Activated gamma-delta T cell treated with Interleukin-2 at 50 U/mL for 16 hours (primary cell): ENCODE measurements at places on chromosomes 2 and 18.

- DNase-seq: no peak
Observed at GRCh38 chr2:118046634-118047210, 32.9 kb upstream of the CCDC93 start.

GRCh38 chr2:186827862-186828492, 21.0 kb downstream of the ZSWIM2 start:
- DNase-seq: no peak

DNA sequence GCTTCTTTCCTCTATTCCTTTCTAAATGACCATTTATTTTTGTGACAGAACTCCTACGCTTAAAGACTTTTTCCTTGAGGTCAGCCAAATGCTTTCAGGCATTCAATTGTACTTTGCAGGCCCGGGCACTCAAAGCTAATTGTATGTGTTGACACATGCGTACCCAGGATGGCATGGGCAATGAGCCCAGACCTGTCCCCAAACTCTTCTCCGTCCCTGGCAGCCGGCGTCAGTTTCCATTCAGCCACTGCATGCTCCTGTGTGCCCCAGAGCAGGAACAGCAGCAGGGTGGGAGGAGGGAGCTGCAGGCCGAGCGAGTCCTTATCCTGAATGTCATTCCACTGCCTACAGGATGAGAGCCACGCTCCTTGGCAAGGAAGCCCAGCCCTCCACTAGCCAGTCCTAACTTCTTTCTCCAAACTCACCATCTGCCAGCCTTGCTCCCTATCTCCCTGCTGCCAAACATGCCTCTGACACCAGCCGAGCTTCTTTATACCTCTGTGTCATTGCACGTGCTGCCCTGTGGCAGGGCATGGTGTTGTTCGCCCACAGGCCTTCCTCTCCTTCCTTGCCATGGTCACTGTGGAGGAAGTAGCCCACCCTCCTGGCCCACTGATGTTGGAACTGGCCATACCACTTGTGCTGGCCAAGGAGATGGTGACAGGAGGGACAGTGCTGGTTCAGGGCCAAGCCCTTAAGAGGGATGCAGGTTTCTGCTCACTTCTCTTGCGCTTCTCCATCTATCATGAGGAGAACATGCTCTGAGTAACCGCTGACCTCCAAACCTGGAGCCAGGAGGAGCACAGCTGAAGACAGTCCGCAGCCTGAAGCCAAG, 116.9 kb upstream of the FHL2 start:
- DNase-seq: no peak

DNA sequence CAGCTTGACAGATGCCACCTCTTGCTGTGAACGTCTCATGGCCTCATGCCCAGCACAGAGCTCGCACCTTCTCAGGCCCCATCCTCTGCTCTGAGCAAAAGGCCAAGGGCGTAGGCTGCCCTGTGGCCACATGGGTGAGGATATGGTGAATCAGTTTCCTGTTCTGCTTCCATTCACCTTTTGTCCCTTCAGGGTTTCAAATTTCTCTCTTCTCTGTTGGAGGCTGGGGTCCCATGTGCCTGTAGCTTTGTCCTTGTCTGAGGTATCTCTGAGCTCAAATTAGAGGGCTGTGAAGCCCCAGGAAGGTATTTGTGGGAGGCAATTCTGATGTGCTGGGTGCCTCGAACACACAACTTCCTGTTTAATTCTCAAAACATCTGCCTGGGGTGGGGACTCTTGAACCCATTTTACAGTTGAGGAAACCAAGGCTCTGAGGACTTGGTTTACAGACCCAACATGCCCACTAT, 29.0 kb downstream of the ZAP70 start:
- DNase-seq: peak; percentile 46

GRCh38 chr2:118699447-118700175, 147.8 kb downstream of the EN1 start:
- DNase-seq: no peak

- DNase-seq: no peak
Observed at GRCh38 chr2:28545590-28546200, 49.8 kb downstream of the PLB1 start.

DNA sequence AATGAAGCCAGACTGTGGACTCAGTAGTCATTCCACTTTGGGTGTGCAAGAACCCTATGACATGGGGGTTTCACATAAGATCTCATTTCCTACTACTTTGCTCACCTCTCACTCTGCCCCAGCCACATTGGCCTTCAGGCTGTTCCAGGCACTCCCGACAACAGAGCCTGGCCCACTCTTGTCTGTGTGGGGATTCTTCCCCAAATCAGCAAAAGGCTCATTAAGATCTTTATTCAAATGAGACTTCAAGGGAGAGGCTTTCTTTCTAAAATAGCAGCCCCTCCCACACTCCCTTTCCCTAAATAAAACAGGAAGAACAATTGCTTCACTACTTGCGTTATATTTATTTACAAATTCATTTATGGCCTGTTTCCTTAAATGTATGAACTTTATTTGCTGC, 3.5 kb upstream of the CDC42EP3 start:
- DNase-seq: no peak

GRCh38 chr18:46298511-46298910, 194.3 kb downstream of the HAUS1 start:
- DNase-seq: no peak

DNA sequence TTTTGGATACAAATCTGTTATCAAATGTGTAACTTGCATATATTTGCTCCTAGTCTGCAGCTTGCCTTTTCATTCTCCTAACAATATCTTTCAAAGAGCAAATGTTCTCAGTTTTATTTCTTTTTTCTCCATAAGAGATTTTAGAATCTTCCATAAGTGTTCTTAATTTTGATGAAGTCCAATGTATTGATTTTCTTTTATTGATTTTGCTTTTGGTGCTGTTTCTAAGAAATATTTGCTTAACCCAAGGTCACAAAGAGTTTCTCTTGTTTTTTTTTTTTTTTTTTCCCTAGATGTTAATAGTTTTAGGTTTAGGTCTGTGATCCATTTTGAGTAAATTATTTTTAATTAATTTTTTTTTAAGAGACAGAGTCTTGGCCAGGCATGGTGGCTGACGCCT, 75.8 kb upstream of the SPRED2 start:
- DNase-seq: no peak

DNA sequence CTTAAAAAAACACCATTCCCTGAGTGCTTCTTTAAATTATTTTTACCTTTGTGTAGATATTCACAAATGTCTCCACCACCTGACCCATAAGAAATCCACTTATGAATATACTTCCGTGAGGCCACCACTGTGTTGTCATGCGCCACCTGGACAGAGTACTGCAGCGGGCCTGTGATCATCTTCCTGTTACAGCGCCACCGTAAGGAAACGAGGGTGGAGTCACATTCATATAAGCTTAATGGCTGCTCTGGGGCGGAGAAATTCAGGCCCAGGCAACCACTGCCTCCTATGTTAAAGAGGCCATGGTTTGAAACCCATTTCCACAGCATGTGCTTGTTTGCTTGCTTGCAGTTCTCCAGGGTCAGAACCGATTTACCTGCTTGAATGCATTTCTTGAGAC, 17.7 kb downstream of the PLA2R1 start:
- no peak for DNase-seq

DNA sequence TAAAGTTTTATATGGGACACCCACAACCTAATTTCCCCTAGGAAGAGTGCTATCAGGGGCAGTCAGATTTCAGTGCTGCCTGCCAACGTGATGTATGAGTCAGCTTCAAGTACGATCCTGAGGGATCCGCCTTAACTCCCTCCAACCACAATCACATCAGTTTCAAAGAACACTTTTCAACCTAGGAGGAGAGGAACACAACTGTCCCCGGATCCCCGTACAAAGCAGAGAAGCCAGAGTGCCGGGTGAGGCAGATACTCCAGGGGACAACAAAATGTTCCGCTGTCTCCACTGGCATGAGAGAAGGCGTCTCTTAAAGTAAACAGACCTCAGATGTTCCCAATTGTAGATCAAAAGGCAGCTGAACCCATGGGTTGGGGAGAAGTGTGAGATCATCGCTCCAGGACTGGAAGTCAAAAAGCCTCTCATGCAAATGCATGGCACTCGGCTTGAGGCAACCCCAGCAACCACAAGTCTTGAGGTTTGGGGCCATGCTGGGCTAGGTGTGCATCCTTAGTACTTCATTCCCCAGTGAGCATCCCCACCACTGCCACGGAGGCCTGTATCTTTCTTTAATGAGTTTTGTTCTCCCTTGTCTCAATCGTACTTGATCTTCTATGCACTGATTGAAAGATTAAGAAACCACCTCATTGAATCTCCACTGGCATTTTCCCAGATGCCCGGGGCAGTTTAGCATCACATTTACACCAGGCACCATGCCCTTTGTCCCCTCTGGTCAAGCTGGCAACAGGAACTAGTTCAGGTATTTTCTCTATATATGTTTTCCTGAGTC, 91.0 kb upstream of the CCBE1 start:
- DNase-seq: no peak
